ENCODE measurements at places on chromosomes 4 and X.

GRCh38 chr4:153655928-153656327 is 28.2 kb upstream of the TLR2 start:
- DNase-seq: no peak

DNA sequence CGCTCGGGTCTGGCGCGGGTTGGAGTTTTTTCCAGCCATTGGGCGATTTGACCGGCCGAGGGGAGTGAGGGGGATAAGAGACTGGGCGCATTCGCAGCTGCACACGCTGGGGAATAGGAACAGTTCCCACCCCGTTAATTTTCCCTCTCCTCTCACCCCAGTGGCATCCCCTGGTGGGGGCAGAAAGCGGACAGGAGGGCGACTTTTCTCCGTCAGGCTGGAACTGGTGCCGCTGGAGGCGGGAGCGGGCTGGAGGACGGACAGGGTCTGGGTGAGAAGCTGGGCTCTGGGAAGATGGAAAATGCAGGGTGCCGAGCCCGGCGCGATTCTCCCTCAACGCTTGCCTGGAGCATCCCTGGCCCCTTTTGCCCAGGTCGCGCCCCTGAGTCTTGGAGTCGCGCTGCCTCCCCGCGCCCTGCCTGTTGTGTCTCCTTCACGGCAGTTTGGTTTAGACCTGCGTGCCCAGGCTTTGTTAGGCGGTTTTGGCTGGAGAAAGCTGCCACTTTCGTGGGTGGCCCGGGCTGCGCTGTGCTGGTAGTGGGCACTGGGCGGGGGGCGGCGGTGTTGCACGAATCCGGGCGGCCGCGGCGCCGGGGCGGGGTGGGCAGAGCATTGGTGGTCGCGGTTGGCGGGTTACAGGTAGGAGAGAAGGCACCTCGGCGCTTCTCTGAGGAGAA is 2.0 kb downstream of the ADGRL3 start:
- DNase-seq: no peak

DNA sequence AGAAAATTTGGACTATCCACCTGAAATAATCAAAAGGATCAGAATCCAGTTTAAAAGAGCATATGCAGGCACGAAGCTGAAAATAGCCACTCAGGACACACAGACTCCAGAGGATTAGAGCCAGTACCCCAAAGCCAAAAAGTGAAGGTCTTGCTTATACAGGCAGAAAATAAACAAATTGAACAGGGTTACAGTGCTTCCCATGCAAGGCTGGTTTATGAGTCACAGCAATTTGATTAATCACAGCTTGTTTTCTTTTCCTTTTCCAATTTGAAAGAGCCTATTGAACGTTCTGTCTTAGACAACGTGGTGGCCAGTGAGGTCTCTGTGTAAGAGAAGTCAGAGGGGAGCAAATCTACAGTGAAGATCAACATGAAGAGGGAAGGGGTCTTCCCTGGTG is 10.2 kb downstream of the HGFAC start:
- DNase-seq: no peak

DNA sequence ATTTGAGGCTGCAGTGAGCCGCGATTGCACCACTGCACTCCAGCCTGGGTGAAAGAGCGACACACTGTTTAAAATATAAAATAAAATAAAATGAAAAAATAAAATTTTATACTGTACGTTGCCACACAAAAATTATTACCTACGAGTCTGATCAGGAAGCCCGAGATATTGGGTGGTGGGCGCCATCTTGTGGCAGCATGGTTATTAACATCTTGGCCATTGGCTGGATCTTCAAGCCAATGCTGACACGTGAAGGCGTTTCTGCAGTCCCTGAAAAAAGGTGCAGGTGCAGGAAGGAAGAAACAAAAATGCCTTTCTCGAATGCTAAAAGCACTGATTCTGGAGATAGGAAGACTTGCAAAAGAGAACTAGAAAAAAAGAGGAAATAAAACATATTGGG is 4.9 kb upstream of the TLR8 start:
- DNase-seq: peak; percentile 65

DNA sequence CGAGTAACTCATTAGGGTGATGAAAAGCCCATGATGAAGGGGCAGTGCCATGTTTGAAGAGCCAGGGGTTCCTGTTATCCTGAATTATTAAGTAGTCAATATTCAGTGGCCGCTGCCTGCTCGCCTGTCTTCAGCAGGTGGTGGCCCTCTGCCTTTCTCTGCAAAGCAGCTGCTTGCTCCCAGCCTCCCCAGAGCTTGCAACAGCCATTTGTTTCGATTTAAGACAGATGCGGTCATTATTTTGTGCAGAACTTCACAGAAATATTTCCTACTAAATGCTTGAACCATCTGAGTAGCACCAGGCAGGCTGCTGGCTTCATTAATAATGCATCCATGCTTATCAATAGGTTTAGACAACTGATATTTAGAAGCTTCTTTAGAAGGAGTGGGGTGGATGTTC is 104.3 kb upstream of the TTC29 start:
- DNase-seq: no peak

GRCh38 chr4:68180849-68181526 is 51.3 kb upstream of the TMPRSS11F start:
- no peak for DNase-seq

- no peak for DNase-seq
Measured at GRCh38 chr4:101919373-101919977, 128.9 kb downstream of the BANK1 start.

DNA sequence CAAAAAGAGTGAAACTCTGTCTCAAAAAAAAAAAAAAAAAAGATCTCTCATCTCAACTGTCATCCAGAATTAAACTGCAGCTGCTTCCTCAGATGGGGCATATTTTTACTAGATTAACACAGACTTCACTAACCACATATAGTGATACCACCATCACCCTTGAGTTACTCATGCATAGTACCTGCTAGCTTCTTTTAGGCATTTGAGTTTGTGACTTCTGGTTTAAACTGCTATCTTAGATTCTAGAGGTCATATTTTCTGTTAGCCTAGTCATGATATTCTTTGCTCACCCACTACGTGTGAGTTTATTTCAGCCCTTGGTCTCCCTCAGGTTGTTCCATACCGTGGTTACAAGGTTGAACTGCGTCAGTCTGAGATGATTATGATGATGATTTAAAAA is 154.9 kb upstream of the BMP3 start:
- DNase-seq: no peak

GRCh38 chr4:116705466-116705865 is 379.9 kb downstream of the TRAM1L1 start:
- DNase-seq: no peak

- no peak for DNase-seq
Measured at GRCh38 chr4:48275686-48276085, 6.0 kb upstream of the TEC start.

DNA sequence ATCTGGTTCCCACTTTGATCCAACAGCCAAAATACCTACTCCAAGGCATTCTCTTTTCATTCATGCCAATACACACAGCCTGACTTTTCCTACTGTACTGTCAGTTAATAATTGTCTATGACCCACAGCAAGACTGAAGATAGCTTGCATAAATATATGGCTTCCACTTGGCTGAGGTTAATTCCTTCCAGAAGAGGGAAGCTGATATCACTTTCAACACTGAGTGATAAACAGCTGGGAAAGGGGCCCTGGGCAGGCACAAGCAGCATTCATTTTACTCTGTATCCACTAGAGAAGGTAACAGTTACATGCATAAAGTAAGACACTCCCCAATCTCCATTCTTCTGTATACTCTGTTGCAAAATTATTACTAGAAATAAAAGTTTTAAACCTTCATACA is 200.2 kb upstream of the UGT8 start:
- no peak for DNase-seq

DNA sequence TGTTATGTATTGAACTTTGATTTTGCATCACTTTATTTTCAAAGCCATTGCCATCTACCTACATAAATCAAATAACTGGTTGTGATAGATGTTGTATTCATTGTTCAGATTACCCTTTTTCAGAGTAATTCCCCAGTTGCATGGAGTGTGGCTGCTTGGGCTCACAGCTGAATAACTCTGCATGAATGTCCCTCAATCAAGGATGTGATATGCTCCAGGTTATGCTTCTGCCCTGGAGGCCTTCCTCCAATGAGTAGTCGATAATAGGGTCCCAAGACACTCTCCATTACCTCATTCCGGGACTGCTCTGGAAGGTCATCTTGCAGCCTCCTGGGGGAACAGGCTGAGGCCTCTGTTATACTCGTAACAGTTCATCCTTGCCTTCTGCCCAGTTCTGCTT is 251.8 kb downstream of the ADGRL3 start:
- DNase-seq: no peak

DNA sequence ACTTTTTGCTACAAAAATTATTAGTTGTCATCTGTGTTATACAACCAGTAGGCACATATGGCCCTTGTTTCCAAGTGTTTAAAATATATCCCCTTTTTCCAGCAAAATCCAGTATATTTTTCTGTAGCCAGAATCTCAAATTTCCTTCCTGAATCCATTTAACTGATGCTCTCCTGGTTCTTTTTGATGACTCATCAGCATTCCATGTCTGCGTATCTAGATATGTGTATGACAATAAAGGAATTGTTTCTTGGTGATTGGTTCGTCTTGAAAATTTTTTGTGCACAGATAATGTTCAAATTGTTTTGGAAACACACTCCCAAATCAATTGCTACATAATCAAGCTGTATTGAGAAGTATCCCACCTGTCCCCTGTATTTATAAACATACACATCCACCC is 98.3 kb downstream of the ITM2A start:
- no peak for DNase-seq

DNA sequence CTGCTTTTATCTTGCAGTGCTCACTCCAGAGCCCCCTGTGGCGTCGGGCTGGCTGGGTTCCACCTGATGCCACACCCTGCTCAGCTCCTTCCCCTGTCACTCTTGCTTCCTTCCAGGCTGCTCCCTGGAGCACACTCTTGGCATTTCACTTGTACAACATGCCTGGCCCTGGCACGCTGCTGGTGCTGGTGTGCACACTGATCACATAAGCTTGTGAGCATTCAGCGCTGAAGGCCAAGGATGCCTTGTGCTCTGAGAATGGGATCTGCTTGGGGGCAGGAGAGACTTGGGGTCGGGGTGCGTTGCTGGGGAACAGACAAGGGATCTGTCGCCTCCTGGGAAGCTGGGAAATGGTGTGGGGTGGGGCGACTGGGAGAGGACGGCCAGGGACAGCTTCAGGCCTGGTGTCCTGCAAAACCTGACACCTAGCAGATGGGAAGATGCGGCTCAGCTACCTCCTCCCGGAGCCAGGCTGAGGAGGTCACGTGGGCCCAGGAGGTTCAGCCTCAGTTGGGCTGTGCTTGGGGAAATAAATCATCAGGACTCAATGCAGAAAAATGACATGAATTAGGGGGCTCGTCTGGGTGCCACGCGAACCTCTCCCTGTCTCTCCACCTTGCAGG is 108.5 kb downstream of the PHKA2 start:
- no peak for DNase-seq

GRCh38 chrX:27966492-27966891 is 14.8 kb downstream of the DCAF8L1 start:
- DNase-seq: no peak

DNA sequence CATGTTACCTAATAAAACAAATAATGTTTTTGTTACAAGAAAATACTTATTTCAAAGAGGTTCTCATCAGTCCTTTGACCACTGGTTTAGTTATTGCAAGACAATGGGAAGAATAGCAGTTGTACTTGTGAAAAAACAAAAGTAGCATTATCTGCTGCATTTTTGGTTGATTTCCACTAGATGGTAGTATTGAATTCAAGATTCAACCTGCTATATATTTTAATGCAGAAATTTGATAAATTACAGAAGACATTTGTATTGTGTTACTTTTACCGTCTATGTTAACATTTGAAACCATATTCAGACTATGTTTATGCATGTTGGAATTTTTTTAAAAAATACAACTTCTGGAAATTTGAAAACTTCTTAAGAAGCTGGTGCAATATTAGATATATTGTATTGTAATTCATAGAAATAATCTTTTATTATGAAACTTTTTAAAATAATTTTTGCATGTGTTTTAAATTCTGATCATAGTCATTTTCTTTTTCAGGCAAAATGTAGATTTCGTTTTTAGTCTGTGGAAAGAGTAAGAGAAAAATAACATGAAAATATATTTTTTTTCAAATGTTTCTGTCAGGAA is 56.4 kb downstream of the SPCS3 start:
- DNase-seq: no peak

DNA sequence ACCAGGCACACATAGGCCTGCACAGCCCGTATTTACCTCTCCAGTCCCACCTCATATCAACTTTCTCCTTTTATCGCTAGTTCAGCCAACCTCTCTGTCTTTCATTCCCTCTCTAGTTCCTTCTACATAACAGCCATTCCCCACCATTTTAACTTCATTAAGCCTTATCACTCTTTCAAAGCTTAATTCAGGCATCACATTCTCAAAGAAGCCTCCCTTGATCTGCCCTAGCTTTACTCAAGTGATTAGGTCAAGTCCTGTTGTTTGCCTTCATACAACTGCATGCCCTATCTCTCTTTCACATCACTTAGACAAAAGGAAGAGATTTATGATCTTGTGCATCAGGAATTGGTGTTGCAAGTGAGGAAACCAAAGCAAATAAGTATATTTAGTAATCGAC is 74.2 kb downstream of the ALPK1 start:
- no peak for DNase-seq

- no peak for DNase-seq
Measured at GRCh38 chrX:47198026-47198686, 4.5 kb downstream of the UBA1 start.

- no peak for DNase-seq
Measured at GRCh38 chr4:84738622-84739021, 155.7 kb downstream of the CDS1 start.

- DNase-seq: no peak
Measured at GRCh38 chrX:19389227-19389845, 45.6 kb downstream of the PDHA1 start.

GRCh38 chrX:30313322-30313721 is 4.1 kb upstream of the NR0B1 start:
- no peak for DNase-seq

DNA sequence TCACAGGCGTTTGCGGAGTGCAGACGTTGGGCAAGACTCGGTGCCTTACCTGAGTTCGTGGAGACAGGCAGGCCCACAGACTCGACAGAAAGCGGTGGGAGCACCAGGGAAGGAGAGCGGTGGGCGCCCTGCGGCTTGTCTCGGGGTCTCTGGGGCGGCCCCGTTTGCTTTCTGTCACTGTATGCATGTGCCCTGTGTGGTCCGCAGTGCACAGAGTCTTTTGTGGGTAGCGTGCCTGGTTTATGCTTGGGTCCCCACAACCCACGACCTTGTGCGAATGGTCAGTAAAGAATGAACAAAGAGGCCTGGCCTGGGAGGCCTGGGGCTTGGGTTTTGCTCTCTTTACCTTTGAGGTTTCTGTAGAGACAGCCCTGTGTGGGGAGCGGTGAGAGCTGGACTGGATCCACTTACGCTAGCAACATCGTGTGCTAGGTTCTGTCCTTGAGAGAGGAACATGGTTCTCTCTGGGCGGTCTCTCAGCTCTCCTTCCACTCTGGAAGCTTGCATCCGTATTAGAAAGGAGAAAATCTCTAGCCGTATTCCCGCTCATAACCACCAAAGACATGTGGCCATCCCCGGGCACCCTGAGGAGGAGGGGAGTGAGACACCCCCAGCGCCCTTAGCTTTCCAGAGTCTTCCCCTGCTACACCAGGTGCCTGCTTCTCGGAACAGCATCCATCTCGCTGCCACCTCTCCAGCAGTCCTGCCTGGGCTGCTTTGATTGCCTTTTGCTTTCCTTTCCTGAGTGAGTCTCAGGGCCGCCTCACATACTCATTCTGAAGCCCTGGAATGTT is 1.2 kb downstream of the TADA2B start:
- DNase-seq: no peak

GRCh38 chrX:136546371-136546781 is 14.4 kb downstream of the VGLL1 start:
- no peak for DNase-seq

GRCh38 chr4:54315561-54316538 is 86.8 kb downstream of the PDGFRA start:
- DNase-seq: no peak

GRCh38 chr4:37803348-37803973 is 23.0 kb upstream of the PGM2 start:
- DNase-seq: no peak
